ENCODE measurements at places on chromosomes 1 and 21.

DNA sequence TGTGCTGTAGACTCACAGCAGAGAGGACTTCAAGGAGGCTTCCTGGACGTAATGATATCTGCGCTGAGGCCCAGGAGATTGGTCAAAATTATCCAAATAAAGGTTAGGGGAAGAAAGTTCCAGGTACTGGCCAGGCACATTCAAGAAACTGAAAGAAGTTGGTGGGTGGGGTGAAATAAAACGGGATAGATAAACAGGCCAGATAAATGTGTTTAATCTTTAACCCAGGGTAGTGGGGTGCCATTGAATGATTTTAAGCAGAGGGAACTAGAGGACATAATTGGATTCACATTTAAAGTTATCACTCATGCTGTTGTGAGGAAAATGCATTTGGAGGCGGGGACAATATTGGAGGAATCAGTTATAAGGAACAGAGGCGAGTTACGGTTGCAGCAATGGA is 134.7 kb downstream of the NR5A2 start:
- no peak for DNase-seq

DNA sequence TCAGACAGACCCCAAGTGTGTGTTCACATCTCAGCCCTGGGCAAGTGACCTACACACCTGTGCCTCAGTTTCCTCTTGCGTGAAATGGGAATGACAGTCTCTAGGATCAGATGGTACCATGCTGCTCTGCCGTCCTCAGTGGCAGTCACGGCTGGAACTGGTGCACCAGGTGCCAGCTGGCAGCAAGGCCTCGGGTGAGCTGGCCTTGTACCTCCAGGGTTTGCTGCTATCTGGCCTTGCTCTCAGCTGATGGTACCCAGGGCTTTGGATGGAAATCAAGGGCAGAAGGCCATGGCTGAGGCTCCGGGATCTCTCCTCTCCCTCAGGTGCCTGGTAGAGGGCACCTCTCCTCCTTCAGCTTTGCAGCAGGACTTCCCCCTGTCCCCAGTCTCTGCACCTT is 21.3 kb downstream of the TMEM201 start:
- no peak for DNase-seq

GRCh38 chr1:236917448-236917847 is 86.8 kb downstream of the MT1HL1 start:
- no peak for DNase-seq

GRCh38 chr1:79055856-79056255 is 49.3 kb upstream of the ADGRL4 start:
- no peak for DNase-seq

- DNase-seq = no peak
Measured at GRCh38 chr1:24322470-24323177, 3.5 kb downstream of the GRHL3 start.

DNA sequence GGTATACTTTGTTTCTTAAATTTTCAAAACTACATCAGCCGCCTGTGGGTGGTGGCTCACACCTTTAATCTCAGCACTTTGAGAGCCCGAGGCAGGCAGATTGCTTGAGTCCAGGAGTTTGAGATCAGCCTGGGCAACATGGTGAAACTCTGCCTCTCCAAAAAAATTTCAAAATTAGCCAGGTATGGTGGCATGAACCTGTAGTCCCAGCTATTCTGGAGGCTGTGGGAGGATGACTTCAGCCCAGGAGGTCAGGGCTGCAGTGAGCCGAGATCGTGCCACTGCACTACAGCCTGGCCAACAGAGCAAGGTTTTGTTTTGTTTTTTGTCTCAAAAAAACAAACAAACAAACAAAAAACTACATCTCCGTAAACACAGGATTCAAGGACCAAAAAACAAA is 3.3 kb downstream of the EYA3 start:
- no peak for DNase-seq

DNA sequence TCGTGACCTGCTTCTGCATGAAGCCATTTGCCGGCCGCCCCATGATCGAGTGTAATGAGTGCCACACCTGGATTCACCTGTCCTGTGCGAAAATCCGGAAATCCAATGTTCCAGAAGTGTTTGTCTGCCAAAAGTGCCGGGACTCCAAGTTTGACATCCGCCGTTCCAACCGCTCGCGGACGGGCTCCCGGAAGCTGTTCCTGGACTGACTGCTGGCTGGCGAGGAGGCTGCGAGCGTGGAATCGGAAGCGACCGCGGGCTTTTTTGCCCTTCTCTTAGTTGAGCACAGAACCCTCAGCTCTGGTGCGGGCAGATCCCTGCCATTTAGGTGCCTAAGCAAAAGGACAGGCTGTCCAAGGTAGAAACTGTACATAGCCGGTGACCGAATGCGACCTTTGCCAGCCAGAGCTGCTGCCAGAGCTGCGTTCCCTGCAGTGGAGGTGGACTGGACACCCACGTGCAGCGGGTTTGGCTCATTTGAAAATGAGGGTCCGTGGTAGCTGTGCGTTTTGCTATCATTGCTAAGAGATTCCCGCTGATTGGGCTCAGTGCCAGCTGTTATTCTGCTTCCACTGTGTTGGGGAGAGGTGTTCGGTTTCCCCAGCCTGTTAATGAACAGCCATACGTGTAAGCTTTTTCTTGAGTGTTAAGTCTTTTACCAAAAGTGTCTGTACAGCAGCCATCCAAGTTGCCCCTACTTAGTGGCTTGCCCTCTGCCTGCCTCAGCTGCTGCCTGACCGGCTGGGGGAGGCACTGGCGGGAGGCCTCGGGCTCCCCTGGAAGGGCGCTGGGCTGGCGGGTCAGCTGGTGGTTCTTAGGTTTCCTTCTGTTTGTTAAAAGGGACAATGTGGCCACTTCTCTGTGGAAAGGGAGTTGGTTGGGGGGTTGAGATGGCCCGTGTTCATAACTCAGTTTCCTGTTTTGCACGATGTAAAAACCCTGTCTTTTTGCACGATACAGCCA is 3.0 kb upstream of the THAP3 start:
- DNase-seq = no peak

- no peak for DNase-seq
Measured at GRCh38 chr1:107690491-107690890, 274.5 kb downstream of the VAV3 start.

GRCh38 chr1:43541721-43542401 is 11.2 kb downstream of the PTPRF start:
- DNase-seq = no peak

- DNase-seq = no peak
Measured at GRCh38 chr1:101388904-101389546, 152.2 kb downstream of the S1PR1 start.

- DNase-seq = no peak
Measured at GRCh38 chr1:167651161-167651693, 21.2 kb downstream of the RCSD1 start.

DNA sequence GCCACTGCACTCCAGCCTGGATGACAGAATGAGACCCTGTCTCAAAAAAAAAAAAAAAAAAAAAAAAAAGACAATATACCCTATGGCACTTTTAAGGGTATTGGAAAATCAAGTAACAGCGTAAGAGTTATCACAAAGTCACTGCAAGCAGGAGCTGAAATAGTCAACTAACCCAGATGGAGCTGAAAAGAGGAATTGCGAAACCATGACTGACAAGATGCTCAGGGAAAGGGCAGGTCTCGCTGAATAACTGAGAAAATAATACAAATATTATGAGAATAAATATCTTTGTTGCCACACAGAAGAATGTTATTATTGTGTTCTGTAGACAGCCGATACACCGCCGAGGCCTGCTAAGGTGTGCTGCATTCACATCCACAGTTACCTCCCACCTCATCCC is 17.8 kb downstream of the HLCS start:
- DNase-seq = no peak

- no peak for DNase-seq
Measured at GRCh38 chr1:208923946-208924720, 659.4 kb upstream of the CAMK1G start.

DNA sequence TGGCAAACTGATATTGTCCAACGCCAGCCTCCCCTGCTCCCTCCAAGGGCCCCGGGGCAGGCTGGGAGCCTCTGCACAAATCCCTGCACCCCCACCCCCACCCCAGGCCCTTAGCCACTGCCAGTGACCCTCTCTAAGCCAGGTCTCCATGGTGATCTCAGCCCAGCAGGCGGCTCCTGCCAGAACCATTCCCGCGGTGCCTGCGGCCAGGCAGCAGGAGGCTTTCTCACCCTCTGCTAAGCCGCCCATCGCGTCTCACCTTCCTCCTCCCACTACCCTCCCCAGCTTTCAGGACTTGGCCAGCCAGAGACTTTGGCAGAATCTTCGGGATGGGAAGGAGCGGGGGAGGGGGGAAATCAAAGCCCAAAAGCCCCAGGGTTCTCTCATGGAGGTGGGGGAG is 46.8 kb upstream of the WASF2 start:
- no peak for DNase-seq

GRCh38 chr1:193929374-193930033 is 743.1 kb upstream of the B3GALT2 start:
- no peak for DNase-seq

GRCh38 chr1:51669272-51669671 is 52.4 kb downstream of the OSBPL9 start:
- DNase-seq = no peak

DNA sequence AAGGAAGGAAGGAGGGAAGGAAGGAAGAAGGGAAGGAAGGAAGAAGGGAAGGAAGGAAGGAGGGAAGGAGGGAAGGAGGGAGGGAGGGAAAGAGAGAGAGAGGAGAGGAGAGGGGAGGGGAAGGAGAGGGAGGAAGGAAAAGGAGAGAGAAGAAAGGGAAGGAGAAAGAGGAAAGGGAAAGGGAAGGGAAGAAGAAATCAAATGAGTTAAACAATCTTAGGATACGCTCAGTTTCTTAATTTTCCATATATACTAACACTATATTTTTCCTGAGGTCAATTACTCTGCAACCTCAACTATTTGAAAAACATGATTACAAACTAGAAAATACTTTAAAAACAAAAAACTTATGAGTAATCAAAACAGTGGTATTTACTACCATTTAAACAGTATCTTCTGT is 53.3 kb downstream of the SPATA6 start:
- no peak for DNase-seq

GRCh38 chr1:206142011-206142410 is 24.8 kb upstream of the AVPR1B start:
- DNase-seq = no peak

DNA sequence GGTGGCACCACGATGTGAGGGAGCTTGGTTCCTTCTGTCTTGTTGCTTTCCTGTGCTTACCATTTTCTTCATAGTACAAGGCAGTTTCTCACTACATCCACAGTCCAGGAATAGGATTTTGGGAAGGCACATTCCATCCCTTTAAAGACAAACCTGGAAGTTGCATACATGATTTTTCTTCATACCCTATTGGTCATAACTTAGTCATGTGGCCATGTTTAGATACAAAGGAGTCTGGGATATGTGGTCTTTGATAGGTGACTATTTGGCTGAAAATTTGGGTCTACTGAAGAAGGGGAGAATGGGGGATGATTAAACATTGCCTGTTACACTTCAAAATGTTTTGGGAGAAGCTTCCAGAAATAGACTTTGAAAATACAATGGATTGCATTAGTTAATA is 7.0 kb downstream of the DYRK1A start:
- DNase-seq = no peak

- no peak for DNase-seq
Measured at GRCh38 chr1:1545946-1546737, 5.7 kb upstream of the TMEM240 start.

- DNase-seq = no peak
Measured at GRCh38 chr1:7554385-7555235, 216.5 kb upstream of the VAMP3 start.

DNA sequence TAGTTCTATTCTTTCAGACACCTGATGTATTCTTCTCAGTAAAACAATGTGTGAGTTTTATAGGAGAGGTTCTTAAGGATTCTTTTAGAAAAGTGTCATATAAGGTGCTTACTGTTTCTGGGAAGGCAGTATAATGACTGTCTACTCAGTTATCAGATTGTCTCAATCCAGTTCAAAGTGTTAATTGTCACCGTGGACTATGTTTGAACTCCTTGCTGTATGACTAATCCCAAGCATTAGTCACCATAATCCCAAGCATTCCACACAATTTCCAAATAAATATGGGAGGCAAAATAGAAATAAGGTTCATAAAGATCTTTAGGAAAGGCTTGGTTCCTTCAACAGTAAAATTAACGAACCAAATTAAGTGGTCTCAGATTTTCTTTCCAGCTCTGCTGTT is 342.1 kb upstream of the NR5A2 start:
- DNase-seq = no peak

GRCh38 chr1:162717548-162718184 is 72.8 kb upstream of the HSD17B7 start:
- no peak for DNase-seq

GRCh38 chr1:113993072-113993471 is 13.8 kb downstream of the OLFML3 start:
- DNase-seq = no peak

GRCh38 chr1:110235834-110236682 is 25.9 kb downstream of the KCNC4 start:
- DNase-seq = no peak

DNA sequence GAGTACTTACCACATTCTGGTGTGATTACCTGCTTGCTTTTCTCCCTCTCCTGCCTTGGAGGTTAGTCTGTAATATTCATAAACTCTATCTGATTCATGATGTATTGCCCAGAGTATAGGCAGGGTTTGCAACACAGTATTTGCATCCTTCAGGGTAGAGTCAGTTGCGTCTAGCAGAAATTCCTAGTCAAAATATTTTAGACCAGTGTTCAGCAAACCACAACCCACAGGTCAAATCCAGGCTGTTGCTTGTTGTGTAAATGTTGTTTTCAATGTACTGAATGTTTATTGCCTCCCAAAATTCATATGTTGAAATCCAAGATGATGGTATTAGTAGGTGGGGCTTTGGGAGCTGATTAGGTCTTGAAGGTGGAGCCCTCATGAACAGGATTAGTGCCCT is 82.9 kb downstream of the NGF start:
- no peak for DNase-seq
